CD4-positive, alpha-beta T cell treated with Interleukin-4 for 1 hour (primary cell): ENCODE measurements at places on chromosomes 4 and X.
A peak's percentile ranks its signal among the peaks of the same experiment; 100 is the strongest.

DNA sequence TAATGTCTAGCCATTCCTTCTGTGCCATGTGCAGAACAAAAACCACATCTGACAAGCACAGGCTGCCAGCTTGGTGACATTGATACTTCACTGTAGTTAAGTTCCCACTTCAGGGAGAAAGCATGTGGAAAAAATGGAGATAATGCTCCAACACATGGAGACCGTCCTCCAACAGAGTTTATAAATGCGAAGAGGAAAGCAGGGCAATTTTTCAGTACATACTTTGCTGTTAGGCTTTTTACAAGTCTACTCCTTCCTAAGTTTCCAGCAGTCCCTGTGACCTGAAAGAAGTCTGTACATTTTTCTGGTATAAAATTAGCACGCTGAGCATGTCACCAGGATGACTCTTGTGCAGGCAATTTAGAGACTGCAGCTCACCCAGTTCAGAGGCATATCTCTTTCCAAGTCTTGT, 766.9 kb upstream of the IGFBP7 start:
- no peak for DNase-seq

DNA sequence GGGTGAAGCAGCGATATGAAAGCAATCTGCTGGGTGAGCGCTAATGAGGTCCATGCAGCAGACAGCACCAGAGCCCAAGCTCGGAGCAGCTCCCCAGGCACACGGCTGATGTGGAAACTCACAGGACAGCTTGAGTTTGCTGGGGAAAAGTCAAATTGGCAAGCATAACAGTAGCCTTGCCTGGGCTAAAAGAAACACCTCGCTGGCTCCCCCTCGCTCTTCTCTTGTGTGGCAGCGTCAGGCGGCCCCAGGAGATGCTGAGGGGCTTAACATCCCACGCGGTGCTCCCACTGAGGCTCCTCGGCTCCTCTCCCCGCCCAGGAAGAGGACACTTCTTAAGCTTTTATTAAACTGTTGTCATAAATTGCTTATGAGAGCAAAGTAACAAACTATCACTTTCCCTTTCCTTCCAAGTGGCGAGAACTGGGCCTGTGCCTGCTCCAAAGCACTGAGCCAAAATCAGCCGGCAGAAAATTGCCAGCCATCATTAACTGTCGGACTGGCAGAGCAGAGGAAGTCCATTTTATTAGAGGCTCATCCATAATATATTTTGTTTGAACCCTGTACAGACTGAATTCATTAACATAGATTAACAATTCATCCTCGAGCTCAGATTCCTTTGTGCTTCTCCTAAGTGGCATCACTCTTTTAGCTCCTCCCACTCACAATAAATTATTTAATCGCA, 111.4 kb downstream of the TSPAN5 start:
- no peak for DNase-seq

DNA sequence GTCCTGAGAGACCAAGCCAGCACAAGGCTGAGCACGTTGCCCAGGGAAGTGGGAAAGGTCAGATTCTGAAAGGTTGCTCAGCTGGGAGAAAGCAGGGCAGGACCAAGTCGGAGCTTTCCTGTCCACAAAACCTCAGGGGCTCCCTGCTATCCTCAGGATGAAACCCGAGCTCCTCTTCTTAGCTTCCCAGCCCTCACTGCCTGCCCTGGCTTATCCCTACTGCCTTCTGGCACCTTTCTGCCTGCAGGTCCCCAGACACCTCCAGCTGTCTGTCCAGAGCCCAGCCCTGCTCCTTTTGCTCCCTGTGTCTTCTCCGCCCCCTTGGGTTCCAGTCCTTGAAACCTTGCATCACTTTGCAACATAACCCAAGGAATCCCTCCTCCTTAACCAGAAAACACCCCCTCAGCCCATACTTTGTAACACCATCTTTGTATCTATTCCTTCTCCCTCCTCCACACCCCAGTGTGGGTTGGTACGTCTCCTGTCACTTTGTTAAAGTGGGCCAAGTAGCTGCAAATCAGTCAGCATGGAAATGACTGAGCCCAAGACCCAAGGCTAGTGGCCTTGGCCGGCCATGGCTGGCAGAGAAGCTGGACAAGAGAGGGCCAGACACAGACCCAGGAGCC, 20.0 kb upstream of the PRRG3 start:
- no peak for DNase-seq

DNA sequence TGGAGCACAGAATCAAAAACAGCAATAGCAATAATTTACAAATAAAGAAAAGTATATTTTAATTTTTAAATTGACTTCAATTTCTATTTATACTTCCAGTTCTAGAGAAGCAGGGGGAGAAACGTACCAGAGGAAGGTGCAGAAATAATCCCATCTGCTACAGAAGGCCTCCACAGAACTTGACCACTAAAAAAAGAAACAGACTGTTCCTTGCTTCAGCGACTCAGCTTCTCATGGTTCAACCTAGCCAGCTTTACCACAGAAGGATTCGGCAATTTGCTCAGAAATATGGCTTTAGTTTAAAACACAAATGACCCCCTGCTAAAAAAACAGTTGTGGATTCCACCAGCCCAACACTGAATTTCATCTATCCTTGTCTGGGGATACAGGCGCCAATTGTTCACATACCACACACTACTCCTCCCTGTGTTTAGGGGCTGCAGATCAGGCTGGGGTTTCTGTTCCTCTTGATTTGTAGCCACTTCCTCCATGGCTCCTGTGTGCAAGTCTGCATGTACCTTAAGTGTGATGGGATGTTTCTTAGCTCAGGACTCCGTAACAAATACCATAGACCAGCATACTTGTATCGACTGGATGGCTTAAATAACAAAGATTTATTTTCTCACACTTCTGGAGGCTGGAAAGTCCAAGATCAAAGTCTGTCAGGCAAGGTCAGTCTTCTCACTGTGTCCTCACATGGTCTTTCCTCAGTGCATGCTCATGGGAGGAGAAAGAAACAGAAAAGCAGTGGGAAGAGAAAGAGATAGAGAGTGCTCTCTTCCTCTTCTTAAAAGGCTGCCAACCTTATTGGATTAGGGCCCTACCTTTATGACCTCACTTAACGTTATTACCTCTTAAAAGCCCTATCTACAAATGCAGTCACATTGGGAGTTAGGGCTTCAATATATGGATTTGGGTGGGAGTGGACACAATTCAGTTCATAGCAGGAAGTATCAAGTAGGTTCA, 79.1 kb downstream of the AMOT start:
- no peak for DNase-seq

- DNase-seq = no peak
Observed at GRCh38 chr4:74948236-74948635, 15.3 kb downstream of the PARM1 start.

GRCh38 chr4:88101165-88101564, 57.3 kb downstream of the ABCG2 start:
- DNase-seq = peak; percentile 17

- no peak for DNase-seq
Observed at GRCh38 chr4:41454423-41454822, 83.5 kb upstream of the LIMCH1 start.

DNA sequence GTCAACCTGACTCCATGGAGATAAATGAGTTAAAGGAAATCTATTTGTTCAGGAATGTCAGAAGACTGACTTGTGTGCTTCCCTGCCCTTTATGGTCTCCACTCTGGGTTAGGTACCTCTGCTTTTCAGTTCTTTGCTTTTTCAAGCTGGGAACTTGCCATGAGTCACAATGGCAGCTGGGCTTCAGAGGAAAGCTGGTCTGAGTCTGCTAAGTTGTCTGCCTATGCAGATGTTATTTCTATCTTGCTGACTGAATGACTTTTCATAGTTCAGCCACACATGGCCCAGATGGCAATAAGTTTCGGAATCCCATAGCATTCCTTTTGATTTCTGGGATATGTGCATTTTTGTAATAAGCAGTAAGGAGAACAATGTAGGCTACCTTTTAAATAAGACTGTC, 337.9 kb upstream of the FGF13 start:
- no peak for DNase-seq

GRCh38 chr4:1976416-1977352, 32.1 kb downstream of the NELFA start:
- peak; percentile 8 for DNase-seq

DNA sequence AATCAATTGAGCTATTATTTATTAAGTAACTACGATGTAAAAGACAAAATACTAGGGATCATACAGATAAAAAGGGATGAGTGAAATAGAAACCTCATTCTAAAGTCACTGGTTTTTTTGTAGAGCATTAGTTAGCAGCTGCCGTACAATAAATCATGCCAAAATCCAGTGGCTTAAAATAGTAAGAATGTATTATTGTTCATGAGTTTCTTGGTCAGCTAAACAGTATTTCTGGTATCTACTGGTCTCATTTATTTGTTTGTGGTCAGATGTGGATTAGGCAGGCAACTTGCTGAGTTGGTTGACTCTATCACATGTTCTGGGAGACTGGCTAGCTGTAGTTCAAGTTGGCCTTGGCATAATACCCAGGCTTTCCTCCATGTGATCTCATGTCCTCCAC, 667.3 kb downstream of the GALNTL6 start:
- DNase-seq = no peak

DNA sequence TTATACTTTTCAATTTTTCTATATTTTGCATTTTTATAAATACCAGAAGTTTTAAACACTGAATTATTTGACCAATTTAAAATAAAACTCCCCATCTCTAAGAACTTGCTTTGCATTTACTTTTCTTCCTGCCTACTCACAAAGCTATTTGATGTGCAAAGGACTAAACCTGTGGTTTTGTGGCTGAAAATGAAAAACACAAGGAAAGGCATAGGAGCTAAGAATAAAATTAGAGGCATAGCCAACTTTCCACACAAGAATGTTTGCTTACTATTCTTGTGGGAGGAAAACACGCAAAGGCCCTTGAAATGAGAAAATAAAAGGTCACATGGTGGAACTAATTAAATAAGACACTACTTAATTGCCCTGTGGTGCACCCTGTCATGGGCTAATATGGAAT, 221.2 kb downstream of the KLHL13 start:
- DNase-seq = no peak

DNA sequence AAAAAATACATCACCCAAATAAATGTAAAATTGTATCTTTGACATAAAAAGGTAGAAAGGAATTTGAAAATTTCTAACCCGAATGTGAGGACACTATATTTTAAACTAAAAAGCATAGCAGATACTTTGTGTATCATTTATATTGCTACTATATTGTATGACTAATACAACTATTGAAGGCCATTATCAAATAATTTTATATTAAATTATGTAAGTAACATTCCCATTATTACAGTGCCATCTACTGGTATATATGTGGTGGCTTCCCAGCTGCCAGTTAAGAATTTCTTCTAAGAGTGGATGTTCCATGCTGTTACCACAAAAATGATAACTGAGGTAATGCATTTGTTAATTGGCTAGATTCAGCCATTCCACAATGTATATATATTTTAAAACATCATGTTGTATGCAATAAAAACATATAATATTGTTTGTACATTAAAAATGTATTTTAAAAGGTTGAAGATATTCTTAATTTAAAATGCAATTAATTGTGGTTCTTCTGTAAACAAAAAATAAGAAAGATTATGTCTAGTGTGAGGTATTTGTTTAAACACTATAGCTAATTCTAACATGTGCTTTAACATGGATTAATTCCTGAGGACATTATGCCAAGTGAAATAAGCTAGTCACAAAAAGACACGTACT, 65.3 kb downstream of the EGF start:
- DNase-seq = peak; percentile 36

- no peak for DNase-seq
Observed at GRCh38 chr4:4862071-4862551, 2.6 kb downstream of the MSX1 start.

GRCh38 chr4:139734201-139734874, 68.7 kb downstream of the MGST2 start:
- DNase-seq = no peak

- no peak for DNase-seq
Observed at GRCh38 chr4:41600243-41600912, 62.4 kb downstream of the LIMCH1 start.

DNA sequence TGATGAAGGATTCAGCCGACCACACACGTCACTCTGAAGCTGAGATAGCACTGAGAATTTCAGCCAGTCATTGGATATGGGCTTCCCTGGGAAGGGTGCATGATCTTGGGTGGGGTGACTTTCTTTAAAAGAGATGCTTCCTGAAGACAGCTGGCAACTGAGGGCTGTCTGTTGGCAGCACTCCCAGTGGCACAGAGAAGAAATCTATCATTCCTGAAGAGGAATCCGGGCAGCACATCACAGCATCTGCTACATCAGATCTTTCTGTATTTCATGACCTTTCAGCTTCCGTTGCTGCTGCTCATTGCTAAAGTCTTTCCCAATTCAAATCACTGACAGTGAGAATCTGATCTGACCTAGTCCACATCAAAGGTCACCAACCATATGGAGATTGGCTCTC, 193.8 kb upstream of the RBPJ start:
- no peak for DNase-seq

DNA sequence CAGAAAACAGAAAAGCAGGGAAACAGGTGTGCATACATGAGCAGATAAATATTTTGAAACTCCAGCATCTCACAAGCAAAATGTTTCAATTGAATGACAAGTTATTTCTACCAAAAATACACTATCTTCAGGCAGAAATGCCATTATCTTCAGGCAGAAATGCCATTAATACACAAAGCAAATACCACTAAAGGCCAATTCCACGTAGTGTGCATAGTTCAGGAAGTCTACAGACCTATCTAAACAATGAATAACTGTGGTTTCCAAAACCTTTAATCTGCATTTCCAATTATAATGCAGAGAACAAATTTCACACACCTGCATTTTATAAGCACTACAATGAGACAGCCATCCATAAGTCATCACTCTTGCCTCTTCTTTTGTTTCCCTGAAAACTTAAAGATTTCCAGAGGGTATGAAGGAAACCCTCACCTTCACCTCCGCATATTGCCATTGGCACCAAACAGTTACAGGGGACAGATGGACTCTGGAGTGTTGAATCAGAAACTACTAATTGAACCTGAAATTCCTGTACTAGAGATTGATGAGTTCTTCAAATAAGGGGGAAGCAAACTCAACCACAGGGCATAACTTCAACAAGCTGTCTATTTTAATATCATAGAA, 179.0 kb downstream of the PDGFC start:
- no peak for DNase-seq

DNA sequence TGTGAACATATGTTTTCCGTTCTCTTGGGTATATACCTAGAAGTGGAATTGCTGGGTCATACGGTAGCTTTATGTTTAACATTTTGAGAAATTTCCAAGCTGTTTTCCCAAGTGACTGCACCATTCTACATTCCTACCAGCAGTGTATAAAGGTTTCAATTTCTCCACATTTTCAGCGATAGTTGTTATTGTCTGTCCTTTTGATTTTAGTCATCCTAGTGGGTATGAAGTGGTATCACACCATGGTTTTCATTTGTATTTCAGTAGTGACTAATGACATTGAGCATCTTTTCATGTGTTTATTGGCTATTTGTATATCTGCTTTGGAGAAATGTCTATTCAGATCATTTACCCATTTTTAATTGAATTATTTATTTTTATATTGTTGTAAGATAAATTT, 2.4 kb downstream of the PPEF1 start:
- no peak for DNase-seq

GRCh38 chr4:8920289-8920965, 48.8 kb upstream of the HMX1 start:
- no peak for DNase-seq

DNA sequence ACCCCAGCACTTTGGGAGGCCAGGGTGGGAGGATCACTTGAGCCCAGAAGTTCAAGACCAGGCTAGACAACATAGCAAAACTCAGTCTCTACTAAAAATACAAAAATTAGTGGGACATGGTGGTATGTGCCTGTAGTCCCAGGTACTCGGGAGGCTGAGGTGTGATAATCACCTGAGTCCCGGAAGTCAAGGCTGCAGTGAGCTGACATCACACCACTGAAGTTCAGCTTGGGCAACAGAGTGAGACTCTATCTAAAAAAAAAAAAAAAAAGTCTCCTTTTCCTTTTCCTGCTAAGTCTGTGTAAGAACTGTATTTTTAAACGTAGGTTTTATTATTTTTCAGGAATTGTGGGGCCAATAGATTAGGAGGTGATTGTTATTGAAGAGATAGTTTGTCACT, 356.7 kb downstream of the ARHGAP24 start:
- DNase-seq = no peak
